ENCODE measurements at places on chromosomes 7 and 10. TPM values are rescaled to one million over a fixed set of nuclear protein-coding genes. Genes with fewer than 3 reads are reported as not detected.
A peak's percentile ranks its signal among the peaks of the same experiment; 100 is the strongest.

- peak; percentile 14 for DNase-seq
Measured at GRCh38 chr7:64494912-64495461, 67.9 kb downstream of the ZNF680 start.

Gene MEOX2
- 1.6 TPM for polyA plus RNA-seq

DNA sequence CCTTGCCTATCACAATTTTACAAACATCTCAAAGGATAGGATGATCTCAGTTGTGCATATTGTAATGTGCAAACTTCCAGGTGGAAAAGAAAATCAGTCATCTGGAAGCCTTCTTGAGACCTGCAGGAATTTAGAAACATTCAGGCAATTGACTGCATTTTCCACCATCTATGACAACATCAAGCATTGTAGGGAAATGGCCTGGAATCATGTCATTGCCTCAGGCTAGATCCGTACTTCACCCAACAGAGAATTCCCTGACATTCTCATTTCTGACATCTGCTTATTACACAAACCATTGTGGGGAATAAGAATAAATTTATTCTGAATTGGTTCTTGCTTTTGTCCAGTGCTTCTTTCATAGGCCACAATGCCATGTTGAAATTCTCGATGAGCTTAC is 124.9 kb upstream of the NPVF start:
- no peak for DNase-seq

DNA sequence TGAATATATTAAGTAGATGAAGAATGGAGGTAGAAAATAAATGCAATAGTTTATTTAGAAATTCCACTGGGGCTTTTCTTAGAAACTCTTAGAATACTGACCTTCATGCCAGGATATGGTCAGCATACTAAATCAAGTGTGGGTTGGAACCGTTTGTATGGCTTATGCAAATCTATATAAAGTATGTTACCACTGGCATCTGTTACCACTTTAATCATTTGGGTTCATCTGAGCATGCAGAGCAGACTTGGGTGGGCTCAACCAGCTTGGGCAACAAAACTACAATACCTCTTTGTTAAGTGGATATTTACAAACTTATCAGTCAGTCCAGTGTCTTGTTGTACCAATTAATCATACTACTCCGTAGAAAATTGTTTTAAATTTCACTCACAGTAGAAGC is 125.8 kb downstream of the CRPPA start:
- no peak for DNase-seq

- DNase-seq = no peak
Measured at GRCh38 chr7:116571037-116571436, 46.2 kb downstream of the CAV1 start.

DNA sequence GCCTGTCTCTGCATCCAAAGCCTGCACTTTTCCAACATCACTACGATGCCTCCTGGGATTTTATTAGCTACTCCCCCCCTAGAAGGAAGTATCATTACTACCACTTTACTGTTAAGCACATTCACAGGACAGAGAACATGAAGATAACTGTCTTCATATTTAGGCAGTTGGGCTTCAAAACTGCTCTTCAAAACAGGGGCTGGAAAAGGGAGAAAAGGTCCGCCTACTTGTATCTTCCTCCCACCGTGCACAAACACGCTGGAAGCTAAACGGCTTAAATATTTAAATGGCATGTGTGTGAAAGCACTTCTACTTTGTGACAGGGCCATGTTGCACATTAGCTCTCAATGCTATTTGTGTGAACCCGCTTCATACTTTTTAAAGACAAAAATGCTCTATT is 999 bp downstream of the ITIH5 start:
- DNase-seq = no peak

DNA sequence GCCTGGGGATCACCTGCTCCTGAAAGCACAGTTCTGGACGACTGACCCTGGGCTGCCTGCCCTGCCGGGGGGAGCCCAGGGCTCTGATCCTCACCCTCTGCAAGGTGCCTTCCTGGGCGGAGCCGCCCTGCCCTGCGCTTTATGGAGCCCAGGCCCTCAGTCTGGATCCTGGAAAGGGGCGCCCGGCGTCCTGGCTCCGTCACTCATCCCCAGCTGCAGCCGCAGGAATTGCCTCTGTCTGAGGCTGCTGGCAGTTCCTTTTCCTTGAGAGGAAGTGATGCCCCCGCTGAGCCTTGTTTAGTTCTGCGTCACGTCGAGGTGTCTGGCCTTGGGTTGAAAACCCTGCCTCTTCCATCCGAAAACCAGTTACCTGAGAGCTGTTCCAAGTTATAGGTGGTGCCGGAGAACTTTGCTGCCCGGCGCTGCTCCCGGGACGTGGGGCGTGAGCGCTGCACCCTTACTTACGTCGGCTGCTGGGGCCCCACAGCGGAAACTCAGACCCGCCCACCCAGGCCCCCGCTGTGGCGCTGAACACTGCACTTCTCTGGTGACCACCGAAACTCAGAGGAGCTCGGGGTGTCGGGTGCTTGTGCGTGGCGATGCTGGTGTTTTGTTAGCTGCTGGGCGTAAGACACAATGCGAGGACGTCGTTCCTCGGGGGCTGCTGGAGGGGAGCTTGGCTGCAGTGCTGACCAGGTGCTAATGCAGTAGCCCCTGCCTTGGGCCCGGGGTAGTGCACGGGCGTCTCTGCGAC is 5.4 kb downstream of the MAFK start:
- no peak for DNase-seq

DNA sequence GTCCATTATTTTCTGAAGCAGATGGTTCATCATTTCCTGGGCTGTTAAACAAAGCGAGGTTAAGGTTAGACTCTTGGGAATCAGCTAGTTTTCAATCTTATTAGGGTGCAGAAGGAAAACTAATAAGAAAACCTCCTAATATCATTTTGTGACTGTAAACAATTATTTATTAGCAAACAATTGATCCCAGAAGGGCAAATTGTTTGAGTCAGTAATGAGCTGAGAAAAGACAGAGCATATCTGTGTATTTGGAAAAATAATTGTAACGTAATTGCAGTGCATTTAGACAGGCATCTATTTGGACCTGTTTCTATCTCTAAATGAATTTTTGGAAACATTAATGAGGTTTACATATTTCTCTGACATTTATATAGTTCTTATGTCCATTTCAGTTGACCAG is 10.1 kb downstream of the BUB3 start:
- DNase-seq = no peak

DNA sequence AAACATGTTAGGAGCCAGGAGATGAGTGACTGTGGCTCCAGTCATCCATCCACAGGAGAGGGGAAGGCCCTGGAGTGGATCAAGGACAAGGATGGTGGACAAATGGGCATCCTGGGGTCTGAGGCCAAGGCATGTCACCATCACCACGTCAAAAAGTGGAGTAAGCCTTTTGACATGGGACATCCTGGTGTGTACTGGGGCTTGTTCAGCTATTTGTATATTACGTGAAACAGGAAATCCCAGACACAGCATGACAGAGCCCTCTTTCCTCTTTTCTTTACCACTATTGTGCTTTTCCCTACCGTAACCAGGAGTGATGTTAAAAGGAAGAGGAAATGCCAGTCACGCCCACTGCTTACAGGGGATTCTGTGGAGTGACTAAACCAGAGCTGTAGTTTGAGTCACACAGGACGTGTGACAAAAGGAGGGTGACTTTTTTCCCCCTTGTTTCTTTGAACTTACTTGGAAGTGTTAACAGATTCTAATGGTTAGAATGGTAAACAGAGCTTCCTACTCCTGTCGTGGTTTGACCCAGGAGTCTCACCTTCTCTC is 15.4 kb downstream of the ACSL5 start:
- no peak for DNase-seq

GRCh38 chr7:2383543-2384274 is 19.7 kb upstream of the CHST12 start:
- DNase-seq = no peak
